Endothelial cell of umbilical vein (primary cell): ENCODE measurements at places on chromosomes 11 and 22. TPM values are rescaled to one million over a fixed set of nuclear protein-coding genes. Genes with fewer than 3 reads are reported as not detected.
A peak's percentile ranks its signal among the peaks of the same experiment; 100 is the strongest.

- no peak for DNase-seq
Measured at GRCh38 chr11:45652781-45653180, 12.6 kb downstream of the CHST1 start.

DNA sequence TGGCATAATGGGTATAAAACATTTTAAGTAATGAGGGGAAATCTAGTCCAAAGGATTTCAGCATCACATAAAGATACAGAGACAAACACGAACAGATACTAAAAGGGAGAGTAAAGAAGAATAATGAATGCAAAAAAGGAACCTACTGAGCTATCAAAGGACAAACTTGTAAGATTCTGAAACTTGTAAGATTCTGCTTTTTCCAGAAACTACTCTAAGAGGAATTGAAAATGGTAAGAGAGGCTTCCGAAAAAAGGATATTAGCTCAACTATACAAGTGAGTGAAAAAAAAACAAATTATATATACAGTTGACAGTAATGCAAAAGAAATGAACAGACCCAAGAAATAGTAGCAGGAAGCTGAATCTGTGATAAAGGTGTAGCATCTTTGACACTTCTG is 37.7 kb downstream of the POLD3 start:
- no peak for DNase-seq

Gene PNPLA3
- polyA plus RNA-seq = 5.3 TPM in 2 replicates

GRCh38 chr11:1193326-1194230 is 29.3 kb upstream of the MUC5B start:
- DNase-seq = no peak

Gene VEGFB
- 18.3 and 19.3 TPM in 2 replicates for polyA plus RNA-seq

DNA sequence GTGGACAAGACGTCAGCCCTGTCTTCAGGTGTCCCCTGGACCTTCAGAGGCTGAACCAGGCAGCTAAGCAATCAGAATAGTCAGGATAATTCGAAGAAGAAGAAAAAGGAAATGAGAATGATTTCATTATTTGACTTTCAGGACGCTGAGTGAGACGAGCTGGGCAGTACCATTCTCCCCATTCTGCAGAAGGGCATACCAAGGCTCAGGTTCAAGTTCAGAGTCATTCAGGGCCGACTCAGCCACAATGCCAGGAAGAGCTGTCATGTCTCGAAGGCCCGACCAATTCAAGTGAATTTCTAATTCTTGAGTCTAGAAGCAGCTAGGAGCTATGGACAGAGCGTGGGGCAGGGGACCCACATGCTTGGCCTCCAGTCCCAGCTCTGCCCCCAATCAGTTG is 33.8 kb upstream of the CD82 start:
- no peak for DNase-seq

- no peak for DNase-seq
Measured at GRCh38 chr11:64126796-64127195, 39.1 kb downstream of the MACROD1 start.

- no peak for DNase-seq
Measured at GRCh38 chr11:95088946-95089619, 563 bp upstream of the ENDOD1 start.

DNA sequence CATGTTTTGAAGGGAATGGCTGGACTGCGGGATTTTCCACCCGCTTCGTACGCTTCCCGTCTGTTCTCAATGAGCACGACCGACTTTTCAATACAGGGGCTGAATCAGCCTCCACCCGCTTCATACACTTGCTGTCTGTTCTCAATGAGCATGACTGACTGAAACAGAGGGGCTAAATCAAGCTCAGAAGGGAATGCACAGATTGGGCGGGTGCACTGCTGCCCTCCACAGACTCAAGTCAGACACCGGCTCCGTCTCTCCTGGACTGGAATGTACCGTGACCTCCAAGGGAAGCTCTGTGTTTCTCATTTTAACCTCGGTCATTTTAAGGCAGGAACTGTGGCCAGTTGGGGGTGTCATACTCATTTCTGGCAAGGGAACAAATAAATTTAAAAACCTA is 48.5 kb downstream of the BRD1 start:
- no peak for DNase-seq

GRCh38 chr22:38973289-38974169 is 8.6 kb upstream of the APOBEC3B start:
- DNase-seq = peak; percentile 46

DNA sequence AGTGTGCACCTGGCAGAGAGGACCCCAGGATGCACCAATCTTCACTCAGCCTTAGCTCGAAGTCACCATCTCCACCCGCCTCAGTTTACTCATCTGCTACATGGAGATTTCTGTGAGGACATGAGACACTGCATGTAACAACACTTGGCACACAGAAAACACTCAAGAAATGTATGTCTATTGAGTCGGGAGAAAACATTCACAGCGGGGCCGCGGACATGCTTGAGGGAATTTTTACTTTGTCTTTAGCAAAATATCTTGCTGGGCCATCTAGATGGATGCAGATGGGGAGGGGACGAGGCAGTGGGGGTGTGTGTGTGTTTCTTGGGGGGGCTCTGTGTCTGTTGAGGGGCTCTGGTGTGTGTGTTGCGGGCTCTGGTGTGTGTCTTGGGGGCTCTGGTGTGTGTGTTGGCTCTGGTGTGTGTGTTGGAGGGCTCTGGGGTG is 28.4 kb upstream of the RFPL3 start:
- DNase-seq = no peak

Gene UBQLNL
- polyA plus RNA-seq = 0.48 and 0.54 TPM in 2 replicates

Gene SFI1
- polyA plus RNA-seq = 12.5 and 14.2 TPM in 2 replicates

- no peak for DNase-seq
Measured at GRCh38 chr11:57377107-57377506, 3.8 kb downstream of the PRG3 start.

GRCh38 chr11:34667810-34668582 is 47.1 kb downstream of the EHF start:
- no peak for DNase-seq

DNA sequence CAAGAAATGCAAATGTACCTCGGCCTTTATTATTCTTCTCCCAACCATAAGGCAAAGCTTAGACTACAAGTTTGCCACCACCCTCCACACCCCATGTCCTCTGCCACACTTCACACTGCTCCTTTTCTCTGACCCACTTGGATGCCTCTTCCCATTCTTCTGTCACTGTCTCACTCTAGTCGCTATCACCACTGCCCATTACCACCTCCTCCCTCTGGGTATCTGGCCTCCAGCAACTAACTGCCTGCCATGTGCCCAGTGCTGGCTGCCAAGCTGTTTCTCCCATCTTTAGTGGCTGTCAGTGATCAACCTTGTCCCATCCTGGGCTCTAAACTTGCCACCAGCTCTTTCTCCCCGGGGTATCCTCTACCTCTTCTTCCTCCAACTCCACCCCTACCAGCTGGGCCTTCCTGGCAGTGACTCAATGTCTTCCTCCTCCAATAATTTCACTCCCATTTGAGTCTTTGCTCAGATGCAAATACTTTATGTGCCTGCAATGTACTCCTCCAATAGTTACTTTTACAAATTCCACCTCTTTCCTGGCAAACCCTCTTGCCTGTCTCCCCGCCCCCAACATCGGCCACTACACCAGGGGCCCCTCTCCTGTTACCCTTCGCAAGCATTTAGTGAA is 20.1 kb upstream of the KDM2A start:
- no peak for DNase-seq

Gene NCAPD3
- polyA plus RNA-seq = 19.7 and 22.6 TPM in 2 replicates

Gene GRK3
- polyA plus RNA-seq = 0.56 and 0.68 TPM in 2 replicates

DNA sequence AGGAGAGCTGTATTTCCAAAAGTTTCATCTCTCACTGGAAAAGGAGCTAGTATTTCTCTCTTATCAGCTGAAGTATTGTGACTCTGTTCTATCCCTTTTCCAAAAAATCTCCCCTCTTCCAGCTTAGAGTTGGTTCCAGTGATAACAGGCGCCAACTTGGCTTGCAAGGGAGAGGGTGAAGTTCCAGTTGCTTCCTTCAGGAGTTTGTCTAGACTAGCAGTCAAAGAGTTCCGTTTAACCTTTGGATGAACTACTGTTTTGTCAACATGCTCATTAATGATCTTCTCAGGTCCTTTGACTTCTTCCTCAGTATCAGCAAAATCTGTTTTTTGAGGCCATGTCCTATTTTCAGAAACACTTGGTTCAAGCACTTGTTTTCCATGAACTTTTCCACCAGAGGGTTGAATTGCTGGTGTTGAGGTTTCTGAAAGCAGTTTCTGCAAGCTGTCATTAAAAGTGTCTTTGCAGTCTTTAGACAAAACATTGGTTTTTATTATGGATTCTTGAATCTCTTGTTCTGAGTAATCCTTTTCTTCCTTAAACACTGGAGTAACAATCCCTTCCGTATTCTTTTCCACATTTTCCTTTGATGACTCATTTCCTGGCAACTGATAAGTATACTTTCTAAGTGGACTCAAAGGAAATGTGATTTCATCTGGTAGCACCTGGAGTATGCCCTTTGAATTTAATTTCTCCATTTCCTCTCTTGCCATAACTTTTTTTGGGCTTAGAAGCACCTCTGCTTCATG is 39.7 kb upstream of the CCDC89 start:
- peak; percentile 92 for DNase-seq

GRCh38 chr11:122170815-122171475 is 54.9 kb upstream of the BLID start:
- DNase-seq = peak; percentile 26

Gene CRYBB2
- polyA plus RNA-seq = 0.24 and 0.36 TPM in 2 replicates

DNA sequence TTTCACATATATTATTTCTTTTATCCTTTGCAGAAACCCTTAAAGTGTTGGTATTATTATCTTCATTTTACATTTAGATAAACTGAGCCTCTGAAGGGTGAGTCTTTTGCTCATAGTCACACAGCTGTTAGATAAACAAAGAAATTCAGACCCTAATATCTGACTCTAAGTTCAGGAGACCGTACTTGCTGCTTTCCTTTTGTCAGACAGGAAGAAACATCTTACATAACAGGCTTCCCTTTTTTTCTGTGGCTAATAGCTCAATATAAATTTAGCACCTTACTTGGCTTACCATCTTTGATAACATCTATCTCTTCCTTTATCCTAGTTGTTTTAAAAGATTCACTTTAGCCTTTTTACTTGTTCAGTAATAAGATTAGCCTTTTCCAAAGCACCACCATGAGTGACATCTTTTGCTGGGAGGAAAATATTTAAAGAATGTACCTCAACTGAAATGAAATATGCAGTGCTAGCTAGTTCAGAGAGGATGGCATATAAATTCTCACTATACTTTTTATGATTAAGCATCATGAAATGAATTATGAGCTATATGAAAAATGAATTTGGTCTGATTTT is 128.6 kb downstream of the WNT11 start:
- peak; percentile 57 for DNase-seq

Gene MMP13
- not detected in 2 replicates for polyA plus RNA-seq

DNA sequence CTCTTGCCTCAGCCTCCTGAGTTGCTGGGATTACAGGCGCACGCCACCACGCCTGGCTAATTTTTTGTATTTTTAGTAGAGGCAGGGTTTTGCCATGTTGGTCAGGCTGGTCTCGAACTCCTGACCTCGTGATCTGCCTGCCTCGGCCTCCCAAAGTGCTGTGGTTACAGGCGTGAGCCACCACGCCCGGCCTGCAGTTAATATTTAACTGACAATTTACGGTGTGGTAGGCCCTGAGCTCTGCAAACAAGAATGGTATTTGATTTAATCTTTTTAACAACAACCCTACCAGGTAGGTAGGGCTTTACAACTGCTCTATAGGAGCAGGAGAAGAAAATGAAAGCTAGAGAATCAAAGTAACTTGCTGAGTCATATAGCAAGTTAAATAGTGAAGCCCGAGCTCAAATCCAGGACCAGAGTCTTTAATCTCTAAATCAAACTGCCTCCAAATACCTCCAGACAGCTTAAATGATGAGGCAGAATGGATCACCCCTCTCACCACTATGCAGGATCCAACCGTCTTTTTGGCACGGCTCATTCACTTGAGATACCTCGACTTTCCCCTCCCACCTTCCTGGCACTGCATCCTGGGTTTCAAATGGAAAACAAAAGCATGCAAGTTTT is 9.4 kb downstream of the UEVLD start:
- DNase-seq = no peak

Gene MAP4K2
- 44.0 and 51.6 TPM in 2 replicates for polyA plus RNA-seq
